ENCODE measurements at places on chromosomes 7 and 10.

DNA sequence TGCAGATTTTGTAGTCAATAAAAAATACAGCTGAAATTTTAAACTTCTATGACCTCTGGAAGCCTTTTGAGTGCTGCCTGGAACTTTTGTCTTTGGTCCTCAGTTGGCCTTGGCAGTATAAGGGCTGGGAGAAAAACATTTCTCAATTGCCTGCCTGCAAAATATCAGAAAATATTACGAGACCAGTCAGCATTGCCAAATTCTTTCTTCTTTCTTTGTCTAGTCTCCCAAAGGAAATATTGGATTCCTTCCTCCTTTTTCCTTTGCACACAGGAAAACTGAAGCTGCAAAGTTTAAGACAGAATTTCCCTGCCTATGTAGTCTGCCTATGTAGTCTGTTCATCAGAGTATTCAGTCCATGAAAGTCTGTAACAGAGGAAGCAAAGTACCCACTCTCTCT, 95.9 kb downstream of the CHRM2 start:
- no peak for DNase-seq

GRCh38 chr7:87934699-87935383, 790 bp downstream of the ADAM22 start:
- DNase-seq = no peak

- no peak for DNase-seq
Measured at GRCh38 chr10:8712656-8713055, 658.2 kb downstream of the GATA3 start.

DNA sequence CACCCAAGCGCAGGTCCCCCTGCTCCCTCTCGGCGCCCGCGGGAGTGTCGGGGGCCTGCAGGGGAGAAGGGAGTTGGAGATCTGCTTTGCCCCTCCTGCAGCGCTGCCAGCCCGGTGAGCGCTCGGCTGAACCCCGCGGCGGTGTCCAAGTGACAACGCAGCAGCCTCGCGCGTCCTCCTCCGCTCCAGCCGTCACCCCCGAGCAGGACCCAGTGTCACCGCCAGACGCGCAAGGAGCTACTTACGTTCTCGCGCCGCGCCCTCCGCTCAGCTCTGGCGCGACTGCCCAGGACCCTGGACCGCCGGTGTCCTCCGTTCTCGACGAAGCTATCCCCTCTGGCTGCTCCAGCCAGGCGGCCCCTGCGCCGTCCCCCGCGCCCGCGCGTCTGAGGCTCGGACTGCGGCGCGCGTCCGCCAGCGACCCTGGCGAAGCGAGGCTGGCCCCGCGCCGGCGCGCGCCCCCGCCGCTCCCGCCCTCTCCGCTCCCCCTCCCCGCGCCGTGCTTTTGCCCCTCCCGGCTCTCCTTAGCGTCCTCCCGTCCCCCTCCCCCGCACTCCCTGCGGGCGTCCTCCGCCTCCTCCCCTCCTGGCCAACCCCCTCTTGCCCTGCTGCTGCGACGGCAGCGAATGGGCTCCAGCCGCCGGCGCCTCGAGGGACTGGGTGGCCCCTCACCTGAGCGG, at the start of gene NRCAM:
Gene NRCAM (minus strand): TSS at position 439 of the 680 bp plus-strand sequence. CDS start 216,372 bp downstream, outside the sequence.
- no peak for DNase-seq

GRCh38 chr10:70960316-70960715, 72.0 kb upstream of the PCBD1 start:
- no peak for DNase-seq

GRCh38 chr7:32569388-32570289, 74.3 kb downstream of the AVL9 start:
- no peak for DNase-seq

DNA sequence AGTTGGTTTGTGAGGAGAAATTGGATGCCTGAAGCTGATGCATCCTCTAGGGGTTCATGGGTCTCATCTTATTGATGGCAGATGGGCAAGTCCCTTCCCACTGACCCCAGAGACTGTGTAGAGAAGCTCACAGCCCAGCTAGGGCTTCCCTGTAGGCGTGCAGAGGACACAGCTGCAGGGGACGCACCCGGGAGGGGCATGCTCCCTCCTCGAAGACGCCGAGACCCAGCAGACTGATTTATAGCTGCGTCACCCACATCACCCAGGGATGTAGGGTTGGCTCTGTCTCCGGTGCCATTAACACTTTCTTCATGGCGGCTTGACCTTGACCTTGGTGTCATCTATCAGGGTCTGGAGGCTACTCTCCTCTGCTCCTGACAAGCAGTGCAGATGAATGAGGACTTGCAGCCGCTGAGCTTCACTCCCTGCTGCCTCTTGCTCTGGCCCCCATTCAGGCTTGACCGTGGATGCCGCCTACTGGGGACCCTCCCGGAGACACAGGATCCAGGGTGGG, 549.7 kb downstream of the TCERG1L start:
- no peak for DNase-seq

GRCh38 chr7:45687721-45688120, 113.6 kb downstream of the ADCY1 start:
- no peak for DNase-seq

GRCh38 chr7:120874722-120875121, 16.8 kb upstream of the TSPAN12 start:
- DNase-seq = no peak

DNA sequence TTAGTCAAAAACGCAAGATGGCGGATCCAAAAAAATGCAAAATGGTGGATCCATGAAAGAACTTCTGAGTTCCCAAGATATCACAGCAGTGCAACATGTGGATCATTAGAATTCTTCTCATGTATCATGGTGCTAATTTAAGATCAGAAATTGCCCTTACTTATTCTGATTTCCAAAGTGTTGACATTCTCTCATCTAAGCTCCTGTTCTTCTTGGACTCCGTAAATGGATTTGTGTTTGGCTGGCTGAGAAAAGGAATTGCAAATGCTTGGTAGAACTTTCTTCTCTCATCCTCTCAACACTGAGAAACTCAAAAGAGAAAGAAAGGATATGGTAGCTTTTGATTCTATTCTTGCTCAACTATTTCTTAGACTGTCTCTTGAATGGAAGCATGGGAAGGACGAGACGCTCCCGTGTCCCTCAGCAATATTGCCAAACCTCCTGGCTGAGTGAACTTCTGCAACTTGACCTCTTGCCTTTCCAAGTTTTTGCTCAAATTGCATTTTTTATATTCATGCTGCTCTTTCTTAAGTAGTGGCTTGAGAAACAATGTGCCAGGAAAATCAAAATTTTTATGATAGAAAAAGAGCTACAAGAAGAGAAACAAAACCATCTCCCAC, 44.7 kb downstream of the FRMD4A start:
- no peak for DNase-seq

DNA sequence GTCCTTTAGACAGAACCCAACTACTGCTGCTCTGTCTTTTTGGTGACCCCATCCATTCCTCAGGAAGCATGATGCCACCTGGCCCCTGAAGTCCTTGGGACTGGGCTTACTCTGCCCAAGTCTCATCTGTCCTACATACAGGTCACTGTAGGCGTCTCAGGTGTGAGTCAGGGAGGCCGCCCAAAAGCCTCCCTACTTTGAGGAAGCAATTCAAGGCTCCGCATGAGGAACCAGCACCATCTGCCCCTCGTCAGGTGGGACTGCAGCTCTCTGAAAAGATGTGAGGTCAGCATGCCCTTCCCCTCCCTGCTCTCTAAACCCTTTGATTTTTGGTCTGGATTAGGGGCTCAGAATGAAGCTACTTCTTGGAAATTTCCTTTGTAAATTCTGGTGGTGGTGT, 354.8 kb downstream of the CXCL12 start:
- DNase-seq = peak; percentile 6

DNA sequence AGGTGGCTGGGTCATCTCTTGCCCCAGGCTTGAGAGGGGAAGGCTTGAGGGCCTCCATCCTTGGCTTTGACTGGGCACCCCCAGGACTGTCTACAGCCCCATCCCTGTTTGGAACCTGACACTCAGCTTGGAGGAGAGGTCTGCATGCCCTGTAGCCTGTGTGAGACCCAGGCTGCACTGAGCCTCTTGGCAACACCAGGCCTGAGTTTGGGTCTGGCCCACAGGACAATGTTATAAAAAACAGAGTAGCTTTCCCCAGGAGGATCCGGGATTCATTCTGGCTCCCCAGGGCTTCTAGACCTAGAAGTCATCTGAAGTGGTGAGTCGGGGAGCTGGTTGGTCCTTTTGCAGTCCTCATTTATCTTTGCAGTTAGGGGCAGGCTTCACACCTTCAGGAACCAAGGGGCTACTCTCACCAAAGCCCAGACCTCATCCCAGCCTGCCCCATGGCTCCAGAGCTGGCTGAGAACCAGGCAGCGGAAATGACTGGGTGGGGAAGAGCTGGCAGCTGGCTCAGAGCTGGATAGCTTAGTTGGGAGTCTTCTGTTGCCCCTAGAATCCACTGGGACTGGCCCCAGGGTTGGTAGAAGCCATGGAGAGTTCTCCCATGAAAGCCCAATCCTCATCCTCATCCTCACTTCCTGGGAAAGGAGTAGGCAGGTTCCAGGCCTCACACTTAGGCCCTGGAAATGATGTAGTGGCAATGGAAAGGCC, 68.8 kb downstream of the ADCYAP1R1 start:
- DNase-seq = no peak

GRCh38 chr7:123432601-123433000, 101.8 kb downstream of the IQUB start:
- no peak for DNase-seq

DNA sequence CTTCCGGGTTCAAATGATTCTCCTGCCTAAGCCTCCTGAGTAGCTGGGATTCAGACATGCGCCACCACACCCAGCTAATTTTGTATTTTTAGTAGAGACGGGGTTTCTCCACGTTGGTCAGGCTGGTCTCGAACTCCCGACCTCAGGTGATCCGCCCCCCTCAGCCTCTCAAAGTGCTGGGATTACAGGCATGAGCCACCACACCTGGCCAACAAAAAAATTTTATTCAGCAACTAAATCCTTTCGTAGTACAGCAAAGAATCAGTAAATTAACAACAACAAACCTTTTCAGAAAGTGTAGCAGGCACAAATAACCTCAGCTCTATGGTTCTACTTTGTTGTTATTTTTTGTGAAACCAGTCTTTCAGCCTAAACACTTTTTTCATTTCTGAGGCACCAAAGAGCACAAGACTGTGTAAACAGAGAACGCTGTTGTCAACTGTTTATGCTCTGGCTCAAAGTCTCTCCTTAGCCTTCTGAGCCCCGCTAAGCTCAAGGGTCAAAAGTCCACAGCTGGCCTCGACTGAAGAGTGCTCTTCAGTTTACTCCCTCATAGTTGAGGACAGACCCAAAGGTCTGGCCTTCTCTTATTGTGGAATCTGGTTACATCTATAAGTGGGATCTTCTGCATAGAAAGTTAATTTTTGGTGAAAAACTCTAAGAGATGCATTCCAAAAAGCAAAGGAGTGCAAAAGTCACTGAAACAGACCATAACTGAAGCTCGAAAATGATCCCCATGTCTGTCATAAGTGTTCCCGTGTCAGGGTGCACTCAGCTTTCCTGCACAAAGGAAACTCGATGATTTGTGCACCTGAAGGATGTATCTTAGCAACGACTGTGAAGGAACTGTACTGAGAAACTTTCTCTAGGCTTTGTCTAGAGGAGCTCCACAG, 24.6 kb upstream of the DDX50 start:
- no peak for DNase-seq

DNA sequence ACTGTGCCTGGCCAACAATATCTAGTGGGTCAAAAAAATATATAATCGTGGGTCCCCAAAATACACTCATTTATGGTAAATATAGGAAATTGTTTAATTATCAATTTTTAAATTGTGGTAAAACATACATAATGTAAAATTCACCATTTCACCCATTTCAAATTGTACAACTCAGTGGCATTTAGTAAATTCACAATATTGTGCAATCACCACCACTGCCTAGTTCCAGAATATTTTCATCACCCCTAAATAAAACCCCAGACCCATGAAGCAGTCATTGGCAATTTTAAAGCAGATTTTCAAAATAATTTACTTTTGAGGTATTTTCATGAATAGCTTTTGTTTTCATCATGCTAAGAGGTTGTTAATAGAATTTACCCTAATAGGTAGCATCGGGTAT, 10.2 kb downstream of the BLNK start:
- DNase-seq = no peak

- no peak for DNase-seq
Measured at GRCh38 chr10:23200586-23200985, 8.5 kb downstream of the PTF1A start.

DNA sequence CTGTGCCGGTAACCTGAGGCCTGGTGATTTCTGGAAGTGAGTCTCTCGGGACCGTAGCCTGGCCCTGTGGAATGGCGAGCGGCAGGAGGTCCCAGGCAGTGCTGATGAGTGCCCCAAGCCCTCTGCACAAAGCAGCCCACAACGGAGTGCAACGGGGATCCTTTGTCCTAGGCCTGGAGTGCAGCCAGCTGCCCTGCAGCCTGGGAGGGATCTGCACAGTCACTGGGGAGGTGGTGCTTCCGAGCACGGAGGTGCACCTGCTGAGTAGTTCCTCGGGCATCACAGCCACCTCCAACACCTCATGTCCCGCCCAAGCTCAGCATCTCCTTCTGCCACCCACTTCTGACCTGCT, 162.8 kb upstream of the ZMIZ1 start:
- DNase-seq = no peak

GRCh38 chr10:109773288-109774120, 149.8 kb downstream of the XPNPEP1 start:
- no peak for DNase-seq

DNA sequence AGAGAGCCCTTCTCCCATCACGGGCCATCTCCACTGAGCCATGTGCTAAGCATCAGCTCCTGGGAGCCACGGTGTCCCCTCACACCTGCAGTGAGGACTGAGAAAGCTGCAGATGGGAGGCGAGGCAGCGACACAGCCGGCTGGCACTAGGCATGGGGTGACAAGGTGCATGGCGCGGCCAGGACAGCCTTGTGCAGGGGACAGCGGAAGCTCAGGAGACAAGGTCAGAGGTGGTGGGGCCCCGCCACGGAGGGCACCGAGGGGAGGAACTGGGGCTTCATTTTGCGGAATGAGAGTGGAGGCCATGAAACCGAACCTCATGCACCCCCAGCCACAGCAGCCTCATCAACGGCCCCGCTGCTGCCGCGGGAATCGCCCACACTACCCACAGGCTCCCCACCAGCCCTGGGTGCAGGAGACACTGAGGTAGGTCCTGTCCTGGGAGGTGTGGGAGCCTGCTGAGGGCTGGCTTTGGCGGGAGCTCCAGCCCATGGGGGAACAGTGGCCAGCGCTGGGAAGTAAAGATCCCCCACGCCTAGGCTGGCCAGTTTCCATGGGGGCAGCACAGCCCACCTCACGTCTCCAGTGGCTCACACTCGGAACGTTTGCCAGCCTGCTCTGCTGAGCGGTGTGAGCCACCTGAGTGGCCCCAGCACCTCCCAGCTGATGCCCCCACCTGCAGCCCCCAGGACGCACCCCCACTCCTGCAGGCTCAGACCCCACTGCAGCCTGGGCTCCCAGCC, 71.2 kb upstream of the INSIG1 start:
- DNase-seq = no peak

- no peak for DNase-seq
Measured at GRCh38 chr10:131569851-131570715, 258.6 kb upstream of the TCERG1L start.
